ENCODE measurements at places on chromosomes 5 and 9. TPM values are rescaled to one million over a fixed set of nuclear protein-coding genes. Genes with fewer than 3 reads are reported as not detected.

Gene TAF11L11
- not detected for total RNA-seq

Gene MEIKIN
- not detected for total RNA-seq

Gene SIT1
- total RNA-seq, result 0.09 TPM

Gene ANKRD20A1
- total RNA-seq, result not detected

Gene SLC6A19
- total RNA-seq, result 0.02 TPM

Gene GLRA1
- not detected for total RNA-seq

Gene TMEM267
- 12.6 TPM for total RNA-seq

Gene DAPK1
- total RNA-seq, result 34.0 TPM

Gene CNTNAP3
- not detected for total RNA-seq

Gene TEK
- total RNA-seq, result not detected

Gene TMEFF1
- total RNA-seq, result 1.9 TPM

DNA sequence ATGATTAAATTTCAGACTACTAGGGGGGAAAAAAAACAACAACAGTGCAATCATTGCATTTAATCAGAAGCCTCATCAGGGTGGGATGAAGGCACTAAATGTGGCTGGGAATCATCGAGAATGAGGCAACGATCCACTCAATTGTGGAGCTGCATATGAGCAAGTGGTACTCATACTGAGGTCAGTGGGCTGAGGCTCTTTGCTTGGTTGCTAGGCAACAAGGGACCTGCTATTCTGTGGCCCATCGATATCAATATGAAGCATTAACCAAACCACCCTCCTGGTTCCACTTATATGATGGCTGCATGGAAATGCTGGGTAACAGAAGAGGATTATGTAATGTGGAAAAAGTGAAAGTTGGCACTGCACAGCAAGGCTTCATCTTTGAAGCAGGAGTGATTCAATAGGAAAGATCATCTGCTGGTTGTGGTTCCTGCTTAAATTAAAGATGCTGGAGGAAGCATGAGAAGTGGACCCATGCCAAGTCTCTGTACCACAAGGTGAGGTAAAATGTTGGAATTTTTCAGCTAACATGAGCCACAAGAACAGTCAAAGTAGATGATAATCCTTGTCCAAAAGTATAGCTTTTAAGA, 159.8 kb upstream of the HMHB1 start:
- no peak for DNase-seq

- no peak for DNase-seq
These were observed 142.7 kb downstream of the ANXA1 start for GRCh38 chr9:73294336-73294735.

- DNase-seq, result no peak
These were observed 34.5 kb downstream of the HAVCR1 start for GRCh38 chr5:157024208-157024959.

DNA sequence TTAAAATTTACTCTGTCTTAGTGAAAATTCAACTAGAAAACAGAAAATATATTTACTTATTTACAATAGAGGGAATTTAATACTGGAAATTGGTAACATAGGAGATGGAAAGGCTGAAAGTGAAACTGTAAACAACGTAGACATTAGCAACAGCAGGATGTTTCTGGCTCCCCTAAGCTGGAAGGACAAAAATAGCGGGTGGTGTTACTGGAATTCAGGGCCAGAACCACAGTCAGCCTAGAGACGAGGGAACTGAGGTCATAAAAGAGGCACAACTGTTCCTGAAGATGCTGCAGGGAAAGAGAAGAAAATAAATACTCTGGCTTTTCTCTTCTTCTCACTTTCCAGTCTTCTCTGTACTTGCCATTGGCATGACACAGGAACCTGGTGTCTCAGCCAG, 80.4 kb upstream of the NIPBL start:
- no peak for DNase-seq

DNA sequence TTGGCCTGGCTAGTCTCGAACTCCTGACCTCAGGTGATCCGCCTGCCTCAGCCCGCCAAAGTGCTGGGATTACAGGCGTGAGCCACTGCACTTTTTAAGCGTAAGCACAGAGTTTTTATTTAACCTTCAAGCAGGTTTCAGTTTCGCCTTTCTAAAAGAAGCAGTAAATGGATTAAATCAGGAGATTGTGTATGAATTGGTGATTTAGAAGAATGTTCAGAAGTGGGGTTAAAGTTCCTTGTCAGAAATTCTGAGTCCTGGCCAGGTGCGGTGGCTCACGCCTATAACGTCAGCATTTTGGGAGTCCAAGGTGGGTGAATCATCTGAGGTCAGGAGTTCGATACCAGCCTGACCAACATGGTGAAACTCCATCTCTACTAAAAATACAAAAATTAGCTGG, 12.2 kb downstream of the HSPA4 start:
- no peak for DNase-seq

DNA sequence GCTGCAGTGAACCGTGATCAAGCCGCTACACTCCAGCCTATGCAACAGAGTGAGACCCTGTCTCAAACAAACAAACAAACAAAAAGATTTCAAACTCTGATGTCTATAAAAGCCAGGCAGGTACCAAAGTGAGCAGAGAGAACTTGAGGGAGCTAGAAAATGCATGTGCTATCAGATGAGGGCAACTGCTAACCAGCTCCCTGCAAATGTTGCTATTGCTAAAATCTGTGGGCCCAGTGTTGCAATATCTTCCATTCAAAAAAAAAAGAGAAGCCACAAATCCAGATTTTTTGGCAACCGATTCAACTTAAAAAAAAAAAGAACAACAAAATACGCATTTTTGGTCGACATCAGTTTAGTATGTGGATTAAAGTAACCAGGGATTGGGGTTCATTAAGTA, 5.5 kb downstream of the UBE2D2 start:
- DNase-seq, result no peak

- no peak for DNase-seq
These were observed 31.1 kb downstream of the SIL1 start for GRCh38 chr5:139167063-139167462.

DNA sequence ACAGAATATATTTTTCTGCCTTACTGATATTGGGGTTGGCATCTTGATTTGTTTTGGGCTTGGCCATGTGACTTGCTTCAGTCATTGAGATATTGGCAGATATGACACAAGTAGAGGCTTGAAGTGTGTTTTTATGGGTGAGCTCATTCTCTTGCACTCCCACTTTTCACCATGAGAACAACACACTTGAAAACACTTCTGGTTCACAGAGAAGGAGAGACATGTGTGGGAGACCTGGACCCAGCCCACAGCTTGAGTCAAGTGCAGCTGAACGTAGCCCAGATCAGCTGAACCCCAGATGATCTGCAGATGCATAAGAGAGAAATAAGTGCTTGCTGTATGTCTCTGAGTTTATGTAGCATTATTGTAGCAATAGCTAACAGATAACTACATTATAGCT, 155.4 kb downstream of the SEMA6A start:
- DNase-seq, result no peak

- DNase-seq, result no peak
These were observed 82.1 kb upstream of the IL33 start for GRCh38 chr9:6133346-6134063.

GRCh38 chr5:142915813-142916424, 145.7 kb downstream of the ARHGAP26 start:
- DNase-seq, result peak; percentile 50

DNA sequence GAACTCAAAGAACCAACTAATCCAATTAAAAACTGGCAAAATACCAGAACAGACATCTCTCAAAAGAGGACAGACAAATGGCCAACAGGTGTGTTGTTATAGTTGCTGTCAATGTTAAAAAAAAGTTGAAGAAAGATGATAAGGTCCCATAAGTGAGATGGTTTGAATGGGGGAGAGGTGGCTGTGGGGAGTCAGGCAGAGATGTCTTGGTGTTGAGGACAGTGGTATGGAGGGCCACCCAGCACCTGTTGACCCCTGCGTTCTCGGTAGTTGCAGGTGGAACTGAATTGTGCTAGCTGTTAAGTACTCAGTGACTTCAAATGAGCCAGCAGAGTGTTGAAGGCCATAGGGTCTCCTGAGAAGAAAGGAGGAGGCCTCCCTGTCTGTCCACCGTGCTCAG, 55.9 kb upstream of the PITX1 start:
- no peak for DNase-seq

DNA sequence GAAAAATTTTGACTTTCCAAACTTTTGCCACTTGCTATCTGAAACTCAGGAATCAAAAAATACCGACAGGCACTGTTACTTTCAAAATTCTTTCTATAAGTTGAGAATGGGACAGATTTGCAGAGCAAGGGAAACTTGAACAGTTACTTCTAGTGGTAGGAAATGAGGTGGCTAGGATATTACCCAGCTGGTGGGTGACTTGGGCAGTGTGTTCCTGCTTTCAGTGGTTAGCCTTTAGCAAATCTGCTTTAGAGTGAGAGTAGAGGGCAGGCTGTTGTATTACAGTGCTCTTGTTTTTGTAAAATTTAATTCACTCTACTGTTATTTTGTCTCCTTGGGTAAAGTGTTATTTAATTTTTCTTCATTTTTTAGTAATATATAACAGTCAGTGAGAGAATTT, 40.2 kb upstream of the ROPN1L start:
- DNase-seq, result no peak

DNA sequence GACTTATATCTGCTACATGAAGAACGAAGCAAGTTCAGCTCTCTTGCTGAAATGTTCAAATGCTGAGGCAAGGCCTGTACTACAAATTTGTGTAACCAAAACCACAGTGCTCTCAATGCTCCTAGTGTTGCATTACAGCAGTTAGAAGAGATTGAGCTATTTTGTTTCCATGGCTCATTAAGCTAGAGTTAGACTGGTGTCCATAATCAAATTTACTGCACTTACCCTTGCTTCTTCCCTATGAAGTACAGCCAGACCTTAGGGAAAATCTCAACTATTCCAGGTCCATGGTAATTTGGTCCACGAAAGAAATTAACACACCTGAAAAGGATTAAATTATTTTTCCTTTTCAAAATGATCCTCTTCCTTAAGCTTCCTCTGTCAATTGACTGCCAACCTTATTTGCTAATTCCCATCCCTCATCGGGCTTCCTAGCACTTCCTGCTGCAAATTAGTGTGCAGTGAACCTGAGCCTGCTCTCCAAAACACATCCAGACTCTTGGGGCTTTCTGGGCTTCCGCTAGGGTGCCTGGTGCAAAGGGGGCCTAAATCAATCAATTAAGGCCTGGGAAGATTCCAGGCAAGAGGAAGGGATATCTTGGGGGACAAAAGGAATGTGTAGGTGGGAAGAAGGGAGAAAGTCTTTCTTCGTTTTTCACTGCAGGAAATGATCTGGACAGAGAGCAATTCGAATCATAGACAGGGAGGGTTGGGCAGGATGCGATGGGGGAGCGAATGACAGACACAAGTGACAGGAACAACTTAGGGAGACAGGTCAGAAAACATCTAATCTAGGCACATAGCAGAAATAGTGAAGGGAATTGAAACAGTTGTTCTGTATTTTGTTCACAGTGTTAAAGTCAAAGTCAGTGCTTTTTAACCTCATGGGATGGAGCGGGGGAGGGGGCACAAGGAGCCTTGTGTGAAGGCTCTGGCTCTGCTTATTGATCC, 542.4 kb downstream of the RAB3C start:
- DNase-seq, result no peak

DNA sequence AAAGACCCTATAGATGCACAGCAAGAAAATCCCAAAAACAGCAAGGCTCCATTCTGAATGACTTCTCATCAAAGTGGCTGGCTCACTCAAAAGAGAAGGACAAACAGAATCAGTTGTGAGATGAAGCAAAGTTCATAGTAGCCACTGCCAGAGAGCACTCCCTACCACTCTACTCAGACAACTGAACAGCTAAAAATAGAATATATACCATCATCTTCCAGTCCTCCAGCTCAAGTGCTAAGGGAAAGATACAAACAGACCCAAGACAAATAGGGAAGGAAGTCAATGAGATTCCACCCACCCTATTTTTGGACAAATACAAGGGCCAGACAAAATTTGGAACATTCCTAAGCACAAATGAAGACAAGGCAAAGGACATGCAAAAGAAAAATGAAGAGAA, 20.6 kb downstream of the GNAQ start:
- no peak for DNase-seq

GRCh38 chr5:38453921-38454320, 102.5 kb downstream of the LIFR start:
- no peak for DNase-seq

DNA sequence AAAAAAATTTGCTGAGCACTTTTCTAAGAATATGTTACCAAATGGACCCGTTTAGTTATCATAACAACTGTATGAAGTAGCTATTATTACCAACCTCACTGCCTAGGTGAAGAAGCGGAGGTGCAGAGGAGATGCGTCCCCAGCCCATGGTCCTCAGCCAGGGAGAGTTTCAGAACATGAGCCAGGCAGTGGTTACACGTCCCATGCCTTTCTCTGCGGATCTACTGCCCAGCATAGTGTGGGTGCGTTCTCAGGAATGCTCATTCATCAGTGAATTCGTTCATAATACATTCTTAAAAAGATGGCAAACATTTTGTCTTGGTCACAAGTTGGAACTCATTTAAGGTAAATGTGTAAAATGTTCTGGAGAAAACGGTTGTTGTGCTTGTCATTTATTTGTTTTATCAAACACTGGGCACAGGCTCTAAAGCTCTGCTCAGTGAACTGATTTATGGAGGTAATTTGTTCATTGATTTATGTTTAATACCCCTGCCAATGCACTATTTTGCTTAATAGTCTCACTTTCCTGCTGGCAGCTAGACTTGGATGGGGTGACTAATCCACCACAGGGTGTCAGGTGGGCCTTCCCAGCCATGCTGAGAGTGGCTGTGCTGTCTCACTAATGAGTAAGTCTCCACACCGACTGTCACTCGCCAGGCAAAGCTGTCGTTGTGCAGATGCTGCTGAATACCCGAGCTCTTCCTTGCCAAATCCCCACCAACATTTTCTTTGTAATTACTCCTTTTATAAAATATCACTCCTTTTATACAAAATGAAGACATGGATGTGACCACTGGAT, 248.8 kb downstream of the TENT4A start:
- DNase-seq, result no peak

GRCh38 chr5:15887093-15887492, 292.5 kb downstream of the MARCHF11 start:
- DNase-seq, result no peak

- peak; percentile 5 for DNase-seq
These were observed 106.0 kb downstream of the HACD4 start for GRCh38 chr9:20925256-20926045.

- DNase-seq, result no peak
These were observed 195.7 kb downstream of the CD180 start for GRCh38 chr5:67000794-67001475.

DNA sequence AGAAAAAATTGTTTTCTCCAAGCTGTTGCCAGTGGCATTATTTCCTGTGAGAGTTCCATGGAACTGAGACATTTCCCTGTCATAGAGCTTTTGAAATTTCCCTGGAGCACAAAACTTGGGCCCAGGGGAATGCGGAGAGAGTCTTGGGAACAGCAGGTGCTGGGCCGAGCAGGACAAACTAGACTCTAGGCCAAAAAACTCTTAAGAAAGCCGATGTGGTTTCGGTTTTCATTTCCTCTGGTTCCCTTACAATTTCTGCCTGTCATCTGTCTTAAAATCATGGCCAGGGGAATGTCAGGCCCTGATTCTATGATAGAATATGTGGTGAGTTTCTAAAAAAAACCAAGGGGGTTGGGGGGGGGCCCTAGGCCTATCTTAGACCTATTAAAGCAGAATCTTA, 4.6 kb downstream of the SLC35A4 start:
- no peak for DNase-seq

Data from HepG2 (cell line).